Effector memory CD8-positive, alpha-beta T cell (primary cell): ENCODE measurements at places on chromosomes 5 and 9.

- no peak for DNase-seq
These were observed 8.0 kb downstream of the DMXL1 start for GRCh38 chr5:119078861-119079260.

- no peak for DNase-seq
These were observed 7.1 kb upstream of the IFNA2 start for GRCh38 chr9:21392270-21392669.

- DNase-seq, result no peak
These were observed 2.1 kb downstream of the MAMDC4 start for GRCh38 chr9:136854113-136854841.

DNA sequence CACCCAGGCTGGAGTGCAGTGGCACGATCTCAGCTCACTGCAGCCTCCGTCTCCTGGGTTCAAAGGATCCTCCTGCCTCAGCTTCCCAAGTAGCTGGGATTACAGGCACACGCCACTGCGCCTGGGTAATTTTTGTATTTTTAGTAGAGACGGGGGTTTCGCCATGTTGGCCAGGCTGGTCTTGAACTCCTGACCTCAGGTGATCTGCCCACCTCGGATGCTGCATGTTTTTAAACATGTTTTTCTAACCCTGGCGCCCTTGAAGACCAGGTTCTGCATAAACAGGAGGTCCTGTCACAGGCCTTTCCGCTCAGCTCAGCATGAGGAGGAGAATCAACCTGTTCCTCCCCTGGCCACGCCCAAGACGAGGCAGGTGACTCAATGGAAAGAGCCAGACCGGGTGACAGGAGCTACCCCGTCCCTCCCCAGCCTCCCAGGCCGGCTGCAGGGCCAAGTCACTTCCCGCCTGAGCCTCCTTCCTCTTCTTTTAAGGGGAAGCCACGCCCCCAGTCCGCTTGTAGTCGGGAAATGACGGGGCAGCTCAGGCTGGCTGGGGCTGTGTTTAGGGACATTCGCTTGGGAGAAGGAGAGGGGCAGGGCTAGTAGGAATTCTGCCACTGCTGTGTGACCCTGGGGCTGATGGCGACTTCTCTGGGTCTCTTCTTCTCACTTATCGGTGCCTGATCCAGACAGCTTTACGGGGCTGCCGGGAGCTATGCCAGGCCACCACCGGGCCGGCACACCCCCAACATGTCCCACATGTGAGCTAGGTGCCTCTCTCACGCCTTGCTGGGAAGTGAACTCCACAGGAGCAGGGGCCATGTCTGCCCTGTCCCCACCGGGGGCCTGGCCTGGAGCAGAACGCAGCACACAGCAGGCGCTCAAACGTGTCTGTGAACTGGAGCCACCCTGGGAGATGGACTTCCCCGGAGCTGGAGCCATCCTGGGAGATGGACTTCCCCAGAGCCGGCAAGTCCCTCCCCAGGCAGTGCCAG is 6.1 kb downstream of the NOTCH1 start:
- peak; percentile 61 for DNase-seq

DNA sequence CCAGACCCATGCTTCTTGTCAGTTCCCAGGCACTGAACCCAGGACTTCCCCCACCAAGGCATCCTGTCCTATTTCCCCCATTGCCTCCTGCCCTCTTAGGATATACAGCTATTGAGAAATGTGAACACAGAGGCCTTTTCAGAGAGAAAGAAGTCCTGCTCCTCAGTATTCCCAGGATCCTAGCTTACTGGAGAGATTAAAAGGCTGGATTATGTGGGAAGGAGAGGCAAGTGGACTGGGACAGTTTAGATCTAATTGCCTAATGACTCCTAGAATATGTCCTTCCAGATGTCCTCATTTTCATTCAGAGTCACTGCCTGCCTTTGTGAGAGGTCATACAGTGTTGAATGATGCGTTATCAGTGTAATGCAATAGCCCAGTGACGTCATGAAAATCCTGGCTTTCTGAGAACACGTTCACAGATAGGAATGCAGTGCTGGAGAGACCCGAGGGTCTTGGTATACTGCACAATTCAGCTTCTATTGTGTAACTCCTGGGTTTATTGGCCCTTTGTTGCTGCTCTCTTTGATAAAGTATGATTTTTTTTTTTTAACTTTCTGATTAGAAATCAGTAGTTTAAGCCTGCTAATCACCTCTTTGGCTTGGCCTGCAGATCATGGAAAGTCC is 26.2 kb downstream of the WWC1 start:
- DNase-seq, result no peak

GRCh38 chr5:428754-429452 is 14.1 kb upstream of the EXOC3 start:
- no peak for DNase-seq

DNA sequence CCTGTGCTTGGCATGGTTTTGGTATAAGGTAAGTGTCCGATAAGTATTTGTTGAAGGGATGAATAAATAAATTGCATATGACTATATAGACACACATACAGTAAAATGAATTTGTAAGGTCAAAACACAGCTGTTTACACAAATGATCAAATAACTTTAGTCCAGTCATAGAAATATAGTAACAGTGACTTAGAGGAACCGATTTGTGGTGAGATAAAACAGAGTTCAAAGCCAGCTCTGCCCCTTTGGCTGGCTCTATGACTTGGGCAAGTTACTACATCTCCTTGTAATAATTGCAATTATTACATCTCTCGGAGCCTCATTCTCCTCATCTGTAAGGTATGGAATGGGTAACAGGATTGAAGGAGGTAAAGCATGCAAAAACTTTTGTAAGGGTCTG is 384.0 kb downstream of the PLK2 start:
- DNase-seq, result no peak

DNA sequence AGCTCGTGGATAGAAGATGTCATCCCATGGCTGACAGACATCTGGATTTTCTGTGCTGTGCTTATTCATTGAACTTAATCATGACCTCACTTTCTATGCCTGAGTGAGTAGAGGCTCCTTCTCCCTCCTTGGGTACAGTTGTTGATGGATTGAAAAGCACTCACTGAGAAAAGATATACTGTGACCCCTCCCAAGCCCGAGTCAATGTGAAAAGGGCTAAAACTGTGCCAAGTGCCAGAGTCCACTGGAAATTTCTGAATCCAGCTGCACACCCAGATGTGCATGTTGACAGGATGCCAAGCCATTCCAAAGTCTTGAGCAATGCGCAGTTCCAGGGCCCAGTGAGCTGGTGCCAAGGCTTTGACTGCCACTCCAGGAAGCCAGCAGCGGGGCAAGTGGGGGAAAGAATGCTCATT is 473.0 kb downstream of the NTRK2 start:
- DNase-seq, result no peak

DNA sequence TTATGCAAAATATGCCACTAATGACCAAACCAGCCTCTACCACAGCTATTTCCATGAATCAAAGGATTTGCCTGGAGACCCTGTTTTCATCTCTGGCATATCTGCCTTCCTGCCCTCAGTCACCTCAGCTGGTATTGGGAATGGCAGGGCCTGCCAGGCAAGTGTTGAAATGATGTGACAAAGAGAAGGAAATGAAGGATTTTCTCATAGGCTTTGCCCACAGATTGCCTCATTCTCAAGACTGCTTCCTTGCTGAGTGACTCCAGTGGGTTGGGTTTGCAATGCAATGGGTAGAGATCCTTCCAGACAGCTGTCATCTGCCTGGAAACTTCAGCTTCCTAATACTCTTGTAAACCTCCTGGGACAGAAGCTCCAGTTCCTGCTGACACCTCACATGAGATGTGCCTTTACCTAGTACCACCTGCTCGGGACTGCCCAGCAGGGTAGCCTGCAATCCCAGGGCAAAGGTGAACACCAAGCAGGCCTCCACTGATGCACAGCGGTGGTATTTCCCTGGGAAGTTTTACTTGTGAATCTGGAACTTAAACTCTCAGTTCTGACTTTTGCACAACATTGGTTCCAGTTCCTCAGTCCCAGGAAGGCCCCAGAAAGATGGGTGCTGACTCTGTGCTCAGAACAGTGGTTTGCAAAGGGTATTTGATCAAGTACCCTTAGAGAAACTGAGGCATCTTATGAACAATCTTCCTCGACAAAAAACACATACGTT is 64.8 kb upstream of the SLC1A1 start:
- no peak for DNase-seq

DNA sequence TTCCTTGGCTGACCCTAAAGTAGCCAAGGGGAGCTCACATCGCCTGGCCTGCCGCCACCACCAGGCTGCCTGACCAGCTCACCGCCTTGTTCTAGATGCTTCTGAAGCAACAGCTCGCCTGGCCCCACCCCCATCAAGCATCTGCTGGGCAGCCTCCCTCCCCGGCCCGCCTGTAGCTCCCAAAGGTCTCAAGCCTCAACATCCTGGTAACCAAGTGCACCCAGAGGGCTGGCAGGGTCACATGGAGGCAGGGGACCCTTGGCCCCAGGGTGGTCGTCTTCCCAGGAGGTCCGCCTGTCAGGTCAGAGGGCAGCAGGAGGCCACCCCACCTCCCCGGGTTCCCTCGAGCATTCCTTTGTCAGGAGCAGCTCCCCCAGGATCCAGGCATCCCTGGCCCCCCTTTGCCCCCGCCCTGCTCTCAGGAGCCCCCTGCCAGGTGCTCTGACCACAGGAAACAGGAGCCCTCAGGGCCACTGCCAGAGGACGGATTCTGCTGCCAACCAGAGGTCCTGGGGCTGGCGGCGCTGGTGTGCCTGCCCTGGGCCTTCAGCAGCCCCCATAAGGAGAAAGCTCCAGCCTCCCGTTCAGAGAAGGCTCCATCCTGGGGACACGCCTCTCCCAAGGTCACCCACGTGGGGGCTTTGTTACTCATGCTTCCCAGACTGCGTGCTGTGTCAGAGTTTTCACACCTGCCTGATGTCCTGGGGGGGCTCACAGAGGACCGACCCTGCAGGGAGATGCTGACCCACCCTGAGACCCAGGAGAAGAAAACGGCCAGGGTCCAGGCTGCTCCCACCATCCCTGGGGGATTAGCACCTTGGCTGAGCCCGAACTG is 3.5 kb upstream of the LRRC14B start:
- no peak for DNase-seq

DNA sequence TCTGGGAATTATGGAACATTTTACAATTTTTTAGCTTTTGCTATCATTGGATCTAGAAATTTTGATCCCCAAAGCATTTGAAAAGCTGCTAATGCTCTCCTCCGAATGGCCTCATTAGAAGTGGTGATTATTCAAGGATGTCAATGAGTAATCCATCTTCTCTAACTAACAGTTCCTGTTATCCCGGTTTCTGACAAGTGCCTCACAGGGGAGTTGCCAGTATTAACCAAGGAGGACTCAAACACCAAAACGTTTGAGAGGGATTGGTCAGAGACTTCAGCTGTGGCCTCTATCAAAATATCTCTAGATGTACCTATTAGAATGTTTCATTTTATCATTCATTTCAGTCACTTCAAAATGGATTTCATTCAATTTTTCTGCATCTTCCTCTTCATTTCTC is 208.3 kb upstream of the ITGA1 start:
- no peak for DNase-seq

GRCh38 chr5:123937230-123937629 is 425.3 kb downstream of the CSNK1G3 start:
- DNase-seq, result no peak

GRCh38 chr9:92058026-92058425 is 57.2 kb downstream of the SPTLC1 start:
- DNase-seq, result no peak

DNA sequence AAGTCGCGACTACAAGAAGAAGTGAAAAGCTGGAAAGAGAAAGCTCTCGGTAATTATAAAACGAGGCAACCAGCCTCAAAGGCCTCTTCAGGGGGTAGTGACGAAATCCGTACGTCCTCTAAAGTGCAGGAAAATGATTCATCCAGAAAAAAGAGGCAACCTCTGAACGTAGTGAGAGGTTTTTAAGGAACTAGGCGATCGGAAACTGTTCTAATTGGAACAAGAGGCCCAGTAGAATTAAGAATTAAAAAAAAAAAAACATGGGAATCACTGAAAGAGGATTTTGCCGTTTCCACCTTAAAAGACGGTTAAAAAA is 1.0 kb downstream of the CSNK1A1 start:
- DNase-seq, result no peak

- DNase-seq, result no peak
These were observed 110.1 kb downstream of the FBN2 start for GRCh38 chr5:128427921-128428320.

- peak; percentile 28 for DNase-seq
These were observed 43.9 kb upstream of the EGFL7 start for GRCh38 chr9:136618580-136619547.
